Hindlimb muscle (tissue), 1 donor: ENCODE measurements at places on chromosomes 5 and 9. TPM values are rescaled to one million over a fixed set of nuclear protein-coding genes. Genes with fewer than 3 reads are reported as not detected.

- DNase-seq = no peak
Observed at GRCh38 chr9:16670791-16671190, 199.7 kb downstream of the BNC2 start.

DNA sequence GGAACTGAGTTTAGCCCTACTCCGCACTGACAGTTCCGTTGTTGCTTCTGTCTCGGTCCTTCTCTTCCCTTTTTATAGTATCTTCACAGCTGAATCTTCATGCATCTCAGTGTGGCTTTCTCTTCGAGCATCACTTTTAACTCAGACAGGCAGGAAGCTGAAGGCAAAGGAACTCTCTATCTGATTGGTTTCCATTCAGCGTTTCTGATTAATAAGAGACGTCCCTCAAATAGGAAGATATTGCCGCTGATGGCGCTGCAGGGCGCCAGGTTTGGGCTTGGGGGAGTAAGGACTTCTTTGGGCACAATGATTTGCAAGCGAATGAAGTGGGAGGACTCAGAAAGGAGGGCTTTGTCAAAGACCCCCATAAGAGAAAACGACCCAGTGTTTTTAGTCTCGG lies at the start of gene CDH9:
TSS of gene CDH9 (minus strand) at position 111 of the 400 bp plus-strand sequence. CDS start 50,253 bp downstream, outside the sequence.
- no peak for DNase-seq

DNA sequence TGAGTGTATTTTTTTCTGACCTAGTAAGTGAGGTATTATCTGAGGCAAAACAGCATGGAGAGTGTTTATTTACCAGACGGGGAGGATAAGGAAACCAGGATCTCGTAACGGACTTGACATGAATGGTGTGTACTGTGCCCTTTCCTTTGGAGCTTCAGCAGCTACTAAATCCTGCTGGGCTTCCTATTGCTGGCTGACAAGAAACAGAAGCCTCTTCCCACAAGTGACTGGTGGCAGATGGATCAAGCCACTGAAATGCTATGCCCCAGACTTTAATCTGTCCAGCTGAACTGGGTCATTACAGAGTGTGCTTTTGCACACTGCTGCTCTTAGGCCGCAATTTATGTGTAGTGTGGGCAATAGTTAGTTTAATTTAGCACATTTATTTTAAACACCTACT lies 162.7 kb upstream of the MRPS30 start:
- DNase-seq = no peak

DNA sequence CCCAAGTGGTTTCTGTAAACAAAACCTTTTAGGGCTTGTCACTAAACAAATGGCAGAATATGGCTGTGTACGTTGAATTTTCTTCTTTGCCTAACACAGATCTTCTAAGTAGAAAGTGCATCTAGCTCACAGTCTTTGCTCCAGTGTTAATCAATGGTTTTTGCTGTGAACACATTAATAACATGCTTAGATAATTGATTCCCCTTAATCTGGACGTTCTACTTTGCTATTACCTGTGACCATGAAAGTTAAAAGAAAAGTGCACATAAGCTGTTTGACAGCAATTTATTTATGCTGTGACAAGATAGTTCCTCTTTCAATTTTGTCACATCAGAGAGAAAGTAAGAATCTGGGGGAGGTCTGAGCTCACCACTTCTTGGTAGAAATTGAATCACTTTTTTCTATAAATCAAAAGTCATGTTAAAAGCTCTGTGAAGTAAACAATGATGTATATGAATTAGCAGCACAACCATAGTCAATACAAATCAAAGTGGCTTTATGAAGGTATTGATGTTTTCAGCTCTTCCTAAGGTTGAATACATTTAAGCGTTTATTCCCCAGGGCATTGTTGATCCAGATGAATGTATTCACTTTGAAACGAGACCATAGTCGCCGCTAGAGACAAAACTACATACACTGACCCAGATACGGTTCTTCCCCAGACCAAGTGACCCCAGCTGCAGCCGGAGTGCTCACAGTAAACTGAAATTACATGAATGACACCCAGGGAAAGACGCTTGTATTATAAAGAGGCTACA lies 174.6 kb upstream of the ZNF608 start:
- no peak for DNase-seq

Gene LCN15
- polyA plus RNA-seq = 0.62 TPM

Gene LURAP1L
- polyA plus RNA-seq = 13.2 TPM
